ENCODE measurements at places on chromosomes 2 and 18.

- DNase-seq = no peak
Observed at GRCh38 chr2:212683346-212684097, 144.9 kb upstream of the ERBB4 start.

GRCh38 chr2:240875228-240876034, 6.8 kb downstream of the AGXT start:
- DNase-seq = no peak

DNA sequence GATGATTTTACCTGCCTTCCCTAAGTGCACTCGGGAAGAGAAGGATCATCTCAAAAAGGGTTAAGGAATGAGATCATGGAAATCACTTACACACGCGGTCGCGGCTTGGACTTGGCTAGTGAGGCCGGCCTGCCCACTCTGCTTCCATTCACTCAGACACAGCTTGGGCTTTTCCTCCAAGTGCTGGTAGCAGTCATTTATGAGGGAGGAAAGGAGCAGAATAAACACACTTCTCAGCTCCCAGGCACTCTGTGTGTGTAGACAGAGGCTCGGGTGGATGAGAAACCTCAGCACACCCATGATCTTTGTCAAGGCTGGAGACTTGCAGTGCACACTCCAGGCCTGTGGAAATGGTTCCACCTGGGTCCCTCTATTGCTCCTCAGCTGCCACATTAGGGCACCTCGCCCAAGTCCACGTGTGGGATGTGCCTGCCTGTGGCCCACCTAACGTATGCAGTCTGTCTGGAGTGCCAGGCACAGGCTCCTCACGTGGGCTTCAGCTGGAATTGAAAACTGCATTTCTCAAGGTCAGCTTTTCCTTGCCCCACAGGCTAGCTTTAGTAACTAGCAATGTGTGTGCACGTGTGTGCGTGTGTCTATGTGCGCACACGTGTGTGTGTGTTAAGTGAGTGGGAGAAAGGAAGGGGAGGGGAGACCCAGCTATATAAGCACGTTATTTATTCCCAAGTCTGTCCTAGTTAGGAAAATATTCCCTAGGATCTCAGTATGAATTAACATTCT, 288.4 kb downstream of the SOX11 start:
- DNase-seq = no peak

DNA sequence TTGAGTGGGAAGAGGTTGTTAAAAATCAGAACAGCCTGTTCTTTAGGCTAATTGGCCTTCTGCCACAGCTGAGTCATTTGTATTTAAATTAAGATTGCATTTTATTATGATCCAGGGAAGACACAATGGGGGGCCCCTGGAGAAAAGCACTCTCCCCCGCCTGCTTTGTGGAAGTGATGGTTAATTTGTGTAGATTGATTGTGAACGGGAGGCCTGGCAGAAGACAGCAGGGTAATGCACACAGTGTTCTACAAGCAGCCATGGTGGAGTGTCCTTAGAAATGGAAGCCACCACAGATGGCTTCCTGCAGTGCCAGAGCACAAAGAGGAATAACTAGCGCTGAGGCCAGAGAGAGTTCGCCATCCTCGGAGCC, 19.6 kb downstream of the RAMP1 start:
- no peak for DNase-seq

- DNase-seq = no peak
Observed at GRCh38 chr2:62923242-62923641, 127.4 kb upstream of the OTX1 start.

- no peak for DNase-seq
Observed at GRCh38 chr2:181911830-181912229, 20.3 kb downstream of the ITPRID2 start.

DNA sequence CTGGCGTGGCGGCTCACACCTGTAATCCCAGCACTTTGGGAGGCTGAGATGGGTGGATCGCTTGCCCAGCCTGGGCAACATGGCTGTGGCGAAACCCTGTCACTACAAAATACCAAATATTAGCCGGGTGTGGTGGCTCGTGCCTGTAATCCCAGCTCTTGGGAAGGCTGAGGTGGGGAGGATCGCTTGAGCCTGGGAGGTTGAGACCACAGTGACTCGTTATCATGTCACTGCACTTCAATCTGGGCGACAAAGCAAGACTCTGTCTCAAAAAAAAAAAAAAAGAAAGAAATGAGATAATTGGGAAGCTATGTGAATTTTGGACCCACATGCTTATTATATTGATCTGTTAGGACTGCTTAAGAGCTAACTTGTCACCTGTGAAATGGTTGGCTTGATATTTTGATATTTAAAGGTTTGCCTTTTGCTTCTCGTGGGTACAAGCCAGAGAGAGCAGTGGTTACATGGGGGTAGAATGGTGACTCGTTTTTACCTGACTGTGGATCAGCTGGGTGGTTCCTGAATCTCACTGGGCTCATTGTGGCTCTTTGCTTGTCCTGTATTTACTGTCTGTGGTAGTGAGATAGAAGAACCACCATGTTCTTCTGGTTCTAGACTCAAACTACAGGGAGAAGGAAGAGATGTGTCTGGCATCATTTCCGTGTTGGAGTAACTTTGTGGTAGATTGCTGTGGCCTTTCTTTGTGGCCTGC, 28.9 kb downstream of the ZNF532 start:
- no peak for DNase-seq

GRCh38 chr2:11658208-11659114, 11.5 kb downstream of the NTSR2 start:
- no peak for DNase-seq

DNA sequence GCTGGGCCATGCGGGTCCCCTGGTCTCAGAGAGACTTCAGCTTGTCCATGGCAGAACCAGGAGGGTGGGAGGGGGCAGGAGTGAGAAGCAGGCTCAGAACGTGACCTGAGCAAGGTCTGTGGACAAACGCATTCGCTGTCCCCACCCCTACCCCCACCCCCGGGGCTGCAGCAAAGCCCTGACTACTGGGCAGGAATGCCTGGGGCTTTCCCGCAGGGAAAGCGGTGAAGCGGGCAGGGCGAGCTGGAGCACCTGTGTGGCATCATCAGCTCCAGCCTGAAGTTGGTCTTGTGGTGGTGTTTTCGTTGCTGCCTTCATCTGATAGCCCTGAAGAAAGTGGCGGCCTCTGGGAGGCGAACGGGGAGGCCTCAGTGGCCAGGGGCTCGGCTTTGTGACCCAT, 26.1 kb upstream of the ALKAL2 start:
- no peak for DNase-seq

- no peak for DNase-seq
Observed at GRCh38 chr2:85112906-85113625, 20.1 kb upstream of the TCF7L1 start.

DNA sequence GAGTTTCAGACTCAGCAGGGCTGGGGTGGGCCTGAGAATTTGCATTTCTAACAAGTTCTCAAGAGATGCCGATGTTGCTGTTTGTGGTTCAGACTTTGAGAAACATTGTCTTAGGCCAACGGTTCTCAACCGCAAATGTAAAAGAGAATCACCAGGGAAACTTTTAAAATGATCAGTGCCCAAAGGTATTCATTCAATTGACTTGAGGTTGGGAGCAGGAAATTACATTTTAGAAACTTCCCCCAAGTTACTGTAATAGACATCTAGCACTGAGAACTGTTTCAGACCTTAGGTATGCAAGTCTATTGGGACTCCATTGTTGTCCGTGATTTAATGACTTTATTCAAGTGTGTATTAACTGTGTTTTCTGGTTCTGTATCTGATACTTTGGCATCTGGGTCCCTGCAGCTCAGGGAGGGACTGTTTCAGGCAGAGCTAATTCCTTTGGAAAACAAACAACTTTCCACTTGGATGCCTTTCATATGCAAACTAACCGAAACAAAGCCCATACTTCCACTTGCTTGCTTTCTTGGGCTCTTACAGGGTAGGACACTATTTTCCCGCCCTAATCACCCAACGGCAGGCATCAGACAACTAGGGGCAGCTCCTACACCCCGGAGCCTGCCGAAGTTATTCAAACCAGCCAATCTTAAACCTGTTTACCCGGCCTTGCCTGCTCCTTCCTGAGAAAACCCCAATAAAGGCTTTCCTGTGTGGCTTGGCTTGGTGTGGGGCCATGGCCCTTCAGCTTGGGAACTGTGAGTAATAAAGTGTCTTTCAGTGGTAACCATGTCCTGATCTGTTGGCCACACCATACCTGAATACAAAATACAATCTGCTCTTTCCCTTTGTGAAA, 97.6 kb downstream of the POLE4 start:
- no peak for DNase-seq

DNA sequence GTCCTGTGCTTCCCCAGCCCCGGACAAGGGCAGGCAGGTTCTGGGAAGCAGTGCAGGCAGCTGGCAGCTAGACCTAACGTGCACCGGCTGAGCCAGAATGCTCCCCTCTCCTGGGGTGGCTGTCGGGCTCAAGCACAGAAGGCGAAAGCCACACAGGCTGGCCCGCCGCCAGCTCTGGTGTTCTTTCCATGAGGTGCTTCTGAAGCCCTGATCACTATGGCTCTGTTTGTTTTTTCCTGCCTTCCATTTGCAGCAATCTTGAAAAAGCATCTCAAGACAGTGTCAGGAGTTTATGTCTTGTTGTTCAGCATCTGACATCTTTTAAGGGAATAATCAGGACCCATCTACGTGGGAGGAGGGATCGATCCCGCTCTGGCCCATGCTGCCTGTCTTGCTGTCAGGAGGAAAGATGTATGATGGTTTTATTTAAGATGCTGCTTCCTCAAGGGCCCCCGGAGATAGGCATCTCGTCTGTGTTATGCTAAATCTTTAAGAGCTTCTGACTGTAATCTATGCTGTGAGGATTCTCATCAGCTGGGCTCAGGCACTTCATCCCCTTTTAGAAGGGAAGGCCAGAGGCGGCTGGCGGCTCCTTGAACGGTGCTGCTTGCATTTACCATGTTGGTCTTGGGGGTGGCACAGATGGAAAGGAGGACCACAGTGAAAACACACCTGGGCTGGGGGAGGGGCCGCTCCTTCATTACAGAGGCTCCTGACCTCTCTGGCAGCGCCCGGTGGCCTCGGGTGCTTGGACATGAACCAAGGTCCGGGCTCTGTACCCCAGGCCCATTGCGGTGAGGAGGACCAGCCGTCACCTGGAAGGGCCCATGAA, 118.5 kb upstream of the HDAC4 start:
- DNase-seq = no peak

- DNase-seq = no peak
Observed at GRCh38 chr2:224190234-224190935, 151.3 kb upstream of the SERPINE2 start.

GRCh38 chr2:38599706-38600105, 3.0 kb downstream of the HNRNPLL start:
- no peak for DNase-seq

DNA sequence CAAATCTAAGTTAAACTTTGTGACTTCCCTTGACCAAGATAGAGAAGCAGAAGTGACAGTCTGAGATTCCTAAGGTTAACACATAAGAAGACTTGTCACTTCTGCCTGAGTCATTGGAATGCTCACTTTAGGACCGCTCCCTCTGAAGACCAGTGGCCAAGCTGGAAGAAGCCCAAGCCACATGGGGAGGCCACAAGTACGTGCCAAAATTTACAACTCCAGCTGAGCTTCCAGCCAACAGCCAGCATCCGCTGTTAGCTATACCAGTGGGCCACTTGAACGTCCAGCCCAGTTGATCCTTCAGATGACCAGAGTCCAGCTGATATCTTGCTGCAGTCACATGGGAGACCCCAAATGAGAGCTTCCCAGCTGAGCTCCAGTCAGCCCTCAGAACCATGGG, 18.1 kb upstream of the ANTXR1 start:
- DNase-seq = no peak

GRCh38 chr2:110124939-110125691, 9.5 kb upstream of the MALL start:
- no peak for DNase-seq

GRCh38 chr2:112472547-112473263, 9.3 kb upstream of the TTL start:
- no peak for DNase-seq

GRCh38 chr18:32177530-32177929, 12.3 kb upstream of the MEP1B start:
- DNase-seq = no peak

DNA sequence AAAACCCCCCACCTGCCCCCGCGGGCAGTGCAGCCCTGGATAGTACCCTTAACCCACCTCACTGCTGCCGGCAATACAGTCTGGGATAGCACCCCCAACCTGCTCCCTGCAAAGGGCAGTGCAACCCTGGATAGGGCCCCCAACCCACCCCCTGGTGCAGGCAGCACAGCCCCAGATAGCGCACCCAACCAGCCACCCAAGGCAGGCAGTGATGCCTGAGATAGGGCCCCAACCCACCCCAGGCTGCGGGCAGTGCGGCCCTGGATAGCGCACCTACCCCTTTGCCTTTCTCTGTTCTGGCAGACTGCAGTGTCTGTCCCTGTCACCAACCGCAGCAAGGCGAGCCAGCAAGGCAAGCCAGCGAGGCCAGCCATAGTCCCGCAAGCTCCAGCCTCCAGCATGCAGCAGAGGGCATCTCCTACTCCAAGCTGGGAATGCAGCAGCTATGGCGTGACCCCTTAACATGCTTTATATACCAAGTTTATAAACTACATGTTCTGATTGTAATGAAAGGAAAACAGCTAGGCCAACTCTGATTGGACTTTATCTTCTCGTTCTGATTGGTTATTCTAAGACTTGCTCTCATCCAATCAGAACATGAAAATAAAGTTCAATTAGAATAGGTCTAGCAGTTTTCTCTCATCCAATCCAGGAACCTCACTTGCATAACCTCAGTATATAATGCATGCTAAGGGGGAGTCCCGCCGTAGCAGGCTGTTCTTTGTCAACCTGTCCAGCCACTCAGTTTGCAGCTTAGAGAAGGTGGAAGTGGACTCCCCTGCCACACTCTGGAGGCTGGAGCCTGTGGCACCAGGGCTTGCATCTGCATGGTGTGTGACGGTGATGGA, 34.1 kb upstream of the ANKRD62 start:
- no peak for DNase-seq

DNA sequence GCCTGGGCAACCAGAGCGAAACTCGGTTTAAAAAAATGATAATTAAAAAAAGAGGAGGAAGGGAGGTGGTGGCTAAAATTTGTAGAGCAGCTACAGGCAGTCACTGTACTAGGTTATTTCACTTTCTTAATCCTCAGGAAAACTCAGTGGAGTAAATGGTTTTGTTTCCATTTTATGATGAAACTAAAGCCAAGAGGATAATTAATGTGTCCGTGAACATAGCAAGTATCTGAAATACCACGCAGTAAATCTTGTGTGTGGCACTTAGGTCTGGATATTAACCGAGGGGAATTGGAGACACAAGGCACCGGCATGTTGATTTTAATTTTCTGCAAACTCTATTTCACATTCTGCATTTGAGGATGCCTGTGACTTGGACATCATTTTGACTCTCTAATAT, 14.5 kb downstream of the SH3BP4 start:
- DNase-seq = no peak

GRCh38 chr2:169983506-169983905, 156.3 kb downstream of the UBR3 start:
- DNase-seq = no peak

- no peak for DNase-seq
Observed at GRCh38 chr2:218091746-218092145, 22.7 kb downstream of the RUFY4 start.
